Right renal pelvis (tissue), 4 donors: ENCODE measurements at places on chromosomes 11 and 22. TPM values are rescaled to one million over a fixed set of nuclear protein-coding genes. Genes with fewer than 3 reads are reported as not detected.

OR2D2 gene
- not detected for polyA plus RNA-seq

GRCh38 chr11:3954448-3955298 is 99.2 kb downstream of the STIM1 start:
- DNase-seq = no peak

DNA sequence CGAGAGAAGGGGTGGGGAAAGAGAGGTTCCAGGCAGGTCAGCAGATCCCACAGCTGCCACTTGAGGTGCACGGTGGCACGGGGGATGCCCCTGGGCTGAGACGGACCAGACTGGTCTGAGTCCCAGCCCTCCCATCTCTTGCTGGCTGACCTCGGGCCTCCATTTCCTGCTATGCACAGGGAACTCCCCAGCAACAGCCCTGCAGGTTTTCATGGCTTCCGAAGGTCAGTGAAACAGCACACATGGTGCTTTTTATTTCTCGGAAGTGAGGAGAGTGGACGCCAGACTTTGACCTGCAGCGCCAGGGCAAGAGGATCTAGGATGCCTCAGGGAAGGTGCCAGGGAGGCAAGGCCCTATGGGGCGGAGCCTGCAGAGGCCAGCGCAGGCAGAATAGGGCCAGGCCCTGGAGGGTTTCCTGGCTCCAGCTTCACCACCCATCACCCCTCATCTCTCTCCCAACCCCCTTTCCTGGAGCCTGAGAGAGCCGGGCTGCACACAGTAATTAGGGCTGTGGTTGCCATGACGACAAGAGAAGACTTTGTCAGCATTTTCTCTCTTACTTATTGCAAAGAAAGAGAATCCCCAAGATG is 29.5 kb downstream of the SLC22A12 start:
- peak; percentile 63 for DNase-seq

DNA sequence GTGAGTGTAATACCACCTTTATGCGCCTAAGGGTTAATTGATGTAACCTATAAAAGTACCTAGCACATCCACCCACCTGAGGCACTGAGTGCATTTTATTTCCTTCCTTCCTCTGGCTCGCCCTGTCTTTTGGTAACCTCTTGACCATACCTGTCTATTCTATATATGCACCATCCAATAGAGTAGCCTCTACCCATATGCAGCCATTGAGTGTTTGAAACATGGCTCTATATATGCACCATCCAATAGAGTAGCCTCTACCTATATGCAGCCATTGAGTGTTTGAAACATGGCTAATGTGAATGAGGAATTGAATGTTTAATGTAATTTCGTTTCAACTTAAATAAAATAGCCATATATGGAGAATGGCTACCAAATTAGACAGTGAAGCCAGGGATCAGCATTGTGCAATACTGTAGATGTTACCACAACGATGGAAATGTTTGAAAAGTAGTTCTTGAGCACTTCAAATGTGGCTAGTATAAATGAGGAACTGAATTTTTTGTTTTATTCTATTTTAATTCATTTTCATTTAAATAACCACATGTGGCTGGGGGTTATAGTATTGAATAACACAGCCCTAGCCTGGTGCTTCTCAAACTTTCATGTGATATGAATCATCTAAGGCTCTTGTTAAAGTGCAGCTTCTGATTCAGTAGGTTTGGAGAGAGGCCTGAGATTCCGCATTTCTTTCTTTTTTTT is 33.8 kb downstream of the SLC35F2 start:
- no peak for DNase-seq
